ENCODE measurements at places on chromosomes 1 and 21.

- no peak for DNase-seq
Observed at GRCh38 chr1:36781098-36781497, 253.2 kb downstream of the GRIK3 start.

- DNase-seq: peak; percentile 51
Observed at GRCh38 chr21:35257413-35257812, 208.3 kb upstream of the RUNX1 start.

DNA sequence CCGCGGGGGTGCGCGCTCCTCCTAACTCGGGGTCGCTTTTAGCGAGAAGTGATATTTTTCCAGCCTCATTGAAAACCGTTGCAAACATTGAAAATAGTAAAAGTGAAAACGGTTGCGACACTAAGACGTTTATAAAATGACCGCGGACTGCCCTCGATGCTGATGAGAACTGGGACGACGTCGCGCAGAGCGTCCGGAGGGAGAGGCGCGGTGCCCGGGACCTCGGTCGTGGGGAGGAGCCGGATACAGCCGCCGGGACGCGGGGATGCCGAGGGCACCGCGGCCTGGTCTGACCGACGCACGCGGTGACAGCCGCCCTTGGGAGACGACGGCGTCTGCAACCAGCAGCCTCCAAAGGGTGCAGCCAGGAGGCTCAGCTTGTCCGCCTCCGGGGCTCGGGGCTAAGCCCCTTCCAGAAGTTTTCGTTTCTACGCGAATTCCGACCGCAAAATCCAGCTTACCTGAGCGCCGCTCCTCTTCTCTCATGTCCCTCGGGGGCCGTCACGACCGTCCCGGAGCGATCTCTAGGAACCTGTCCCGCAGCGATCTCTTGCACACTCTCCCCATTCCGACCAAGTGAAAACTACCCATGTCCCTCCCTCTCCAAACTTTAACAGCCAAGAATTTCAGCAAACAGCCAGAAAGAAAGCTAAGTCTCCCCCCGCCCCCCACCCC lies 144.4 kb upstream of the ETS2 start:
- no peak for DNase-seq

DNA sequence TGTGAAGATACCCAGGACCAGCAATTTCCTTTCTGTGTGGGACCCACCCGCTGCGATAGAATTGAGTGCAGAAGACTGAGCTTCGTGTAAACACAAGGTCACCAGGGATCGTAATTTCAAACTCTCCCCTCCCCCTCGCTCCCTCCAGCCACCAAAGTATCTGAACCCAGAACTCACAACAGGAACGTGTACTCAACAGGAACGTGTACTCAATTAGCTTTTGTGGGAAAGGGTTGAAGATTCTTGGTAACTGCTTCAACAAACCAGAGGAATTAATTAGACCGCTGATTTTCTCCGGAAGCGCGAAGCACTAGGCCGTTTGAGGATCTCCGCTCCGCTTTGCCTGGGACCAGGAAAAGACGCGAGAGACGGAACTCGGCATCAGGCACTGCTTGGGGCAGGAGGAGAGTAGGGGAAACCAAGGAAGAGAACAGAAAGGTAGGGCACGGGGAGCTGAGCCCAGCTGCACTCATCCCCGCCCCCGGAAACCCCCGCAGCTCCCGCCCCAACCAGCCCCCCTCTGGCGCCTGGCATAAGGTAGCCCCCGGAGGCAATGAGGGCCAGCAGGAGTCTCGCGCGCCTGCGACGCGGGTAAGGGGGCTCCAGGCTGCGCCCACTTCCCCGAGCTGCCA lies 453 bp downstream of the DRAM2 start:
- DNase-seq: no peak

DNA sequence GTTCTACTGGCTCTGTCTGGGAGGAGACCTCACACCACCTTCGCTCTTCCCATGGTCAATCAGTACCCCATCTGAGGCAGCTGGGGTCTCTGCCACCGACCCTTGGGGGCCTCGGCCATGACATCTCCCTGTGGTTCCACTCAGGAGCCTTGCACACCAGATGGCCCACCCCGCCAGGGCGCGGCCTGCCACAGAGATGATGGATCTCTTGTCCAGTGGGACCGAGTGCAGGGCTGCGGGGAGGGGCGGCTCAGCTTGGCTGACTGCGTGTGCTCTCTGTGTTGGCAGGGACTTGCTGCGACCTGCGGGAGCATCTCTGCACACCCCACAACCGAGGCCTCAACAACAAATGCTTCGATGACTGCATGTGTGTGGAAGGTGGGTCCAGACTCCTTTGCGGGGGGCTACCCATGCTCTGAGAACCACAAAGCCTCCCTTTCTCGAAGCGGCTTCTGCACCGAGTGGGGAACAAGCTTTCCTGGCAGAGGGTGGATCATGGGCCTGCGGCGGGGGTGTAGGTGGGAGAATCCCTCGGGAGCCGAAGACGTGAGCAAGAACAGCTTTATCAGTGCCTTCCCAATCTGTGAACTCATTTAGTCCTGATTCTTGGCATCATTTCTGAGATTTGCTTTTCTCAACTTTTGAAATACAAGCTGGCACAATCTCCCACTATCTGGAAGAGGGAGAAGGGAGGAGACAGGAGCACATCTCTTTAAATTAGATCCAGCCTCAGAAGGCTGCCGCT lies 20.9 kb upstream of the AGTRAP start:
- no peak for DNase-seq

DNA sequence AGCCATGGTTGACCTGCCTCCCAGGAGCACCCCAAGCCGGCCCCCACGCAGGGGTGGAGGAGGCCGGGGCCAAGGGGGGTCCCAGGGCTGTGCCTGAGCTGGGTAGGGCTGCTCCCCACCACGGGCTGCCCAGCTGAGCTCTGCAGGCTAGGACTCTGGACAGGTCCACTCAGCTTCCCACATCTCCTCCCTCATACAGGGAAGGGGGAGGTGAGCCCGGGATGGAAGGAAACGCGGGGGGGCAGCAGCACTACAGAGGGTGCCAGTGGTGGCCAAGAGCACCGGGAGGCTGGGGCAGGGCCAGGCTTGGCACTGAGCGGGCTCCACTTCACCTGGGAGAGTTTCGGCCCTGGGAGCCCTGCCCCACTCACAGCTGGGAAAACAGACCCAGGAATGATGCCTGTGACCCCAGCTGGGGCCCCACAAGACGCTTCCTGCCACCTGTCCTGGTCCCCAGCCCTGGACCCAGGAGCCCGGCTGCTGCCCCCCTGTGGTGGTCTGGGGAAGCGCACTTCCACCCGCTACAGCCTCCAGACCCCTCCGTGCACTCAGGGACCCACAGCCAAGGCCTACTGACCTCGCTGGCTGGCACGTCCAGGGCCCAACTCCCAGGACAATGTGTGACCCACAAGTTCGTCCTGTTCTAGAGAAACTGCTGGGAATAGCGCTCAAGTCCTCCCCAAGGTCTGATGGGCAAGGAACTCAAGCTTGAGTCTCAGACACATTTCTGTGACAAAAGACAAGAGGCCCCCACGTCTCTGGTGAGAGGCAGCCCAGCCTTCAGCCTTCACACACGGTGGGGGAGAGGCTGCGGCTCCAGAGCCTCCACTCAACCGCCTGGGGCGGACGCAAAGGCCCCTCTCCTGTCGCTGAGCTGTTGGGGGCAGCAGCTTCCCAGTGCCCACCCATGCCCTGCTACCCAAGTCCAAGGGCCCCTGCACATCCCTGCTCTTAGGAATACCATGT lies 3.0 kb downstream of the AURKAIP1 start:
- peak; percentile 74 for DNase-seq

DNA sequence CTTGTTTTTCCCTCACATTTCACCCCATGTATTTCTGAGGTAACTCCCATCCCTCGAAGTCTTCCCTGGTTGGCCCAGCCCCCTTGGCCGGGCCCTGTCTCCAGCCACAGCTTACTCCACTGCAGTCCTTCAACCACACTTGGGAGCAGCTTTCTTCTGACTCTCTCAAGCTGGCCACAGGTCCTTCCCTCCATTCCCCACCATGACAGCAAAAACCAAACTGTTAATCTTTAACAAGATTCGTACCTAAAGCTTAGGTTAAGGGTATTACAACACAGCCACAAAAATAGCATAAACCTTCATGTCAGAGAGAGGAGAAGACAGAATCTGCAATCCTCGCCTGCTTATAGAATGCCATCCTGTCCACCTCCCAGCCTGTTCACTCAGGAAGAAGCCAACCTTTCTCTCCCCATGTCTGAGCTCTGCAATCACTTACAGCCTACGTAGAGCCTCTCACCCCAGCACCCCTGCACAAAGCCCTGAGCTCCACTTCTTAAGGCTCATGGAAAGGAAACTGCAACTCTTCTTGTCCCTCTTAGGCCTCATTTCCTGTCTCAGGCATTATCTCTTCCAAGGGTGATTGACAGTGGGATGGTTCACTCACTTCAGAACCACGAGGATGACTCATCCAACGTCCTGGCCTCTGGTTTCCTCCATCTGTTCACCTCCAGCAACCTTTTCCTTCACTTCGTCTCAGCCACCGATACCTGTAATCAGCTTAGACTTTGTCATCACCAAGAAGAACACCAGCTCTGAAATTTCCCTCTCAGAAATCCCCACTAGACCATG lies 72.8 kb downstream of the CD2 start:
- DNase-seq: no peak

- DNase-seq: no peak
Observed at GRCh38 chr21:45524756-45525152, 17.5 kb downstream of the SLC19A1 start.

DNA sequence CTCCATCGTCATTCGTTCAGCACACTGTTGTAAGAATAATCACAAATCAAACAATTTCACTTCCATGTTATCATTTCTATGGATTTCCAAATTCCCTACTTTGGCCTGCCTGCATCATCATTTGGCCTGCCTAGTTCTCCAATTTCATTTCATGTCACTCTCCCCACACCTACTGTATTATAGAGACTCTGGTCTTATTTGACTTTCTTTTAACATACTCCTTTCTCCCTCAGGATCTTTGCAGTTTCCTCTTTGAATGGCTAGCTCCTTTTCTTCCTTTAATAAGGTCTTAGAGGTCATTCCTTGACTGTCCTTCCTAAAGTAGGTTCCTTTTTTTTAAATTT lies 36.3 kb upstream of the PODN start:
- no peak for DNase-seq

GRCh38 chr1:65175171-65176055 lies 27.4 kb downstream of the AK4 start:
- no peak for DNase-seq

Data from omental fat pad (tissue), 4 donors.